K562 (cell line): ENCODE measurements at places on chromosomes 2 and 18.

- no peak for DNase-seq
Measured at GRCh38 chr2:137535897-137536296, 428.4 kb upstream of the HNMT start.

DNA sequence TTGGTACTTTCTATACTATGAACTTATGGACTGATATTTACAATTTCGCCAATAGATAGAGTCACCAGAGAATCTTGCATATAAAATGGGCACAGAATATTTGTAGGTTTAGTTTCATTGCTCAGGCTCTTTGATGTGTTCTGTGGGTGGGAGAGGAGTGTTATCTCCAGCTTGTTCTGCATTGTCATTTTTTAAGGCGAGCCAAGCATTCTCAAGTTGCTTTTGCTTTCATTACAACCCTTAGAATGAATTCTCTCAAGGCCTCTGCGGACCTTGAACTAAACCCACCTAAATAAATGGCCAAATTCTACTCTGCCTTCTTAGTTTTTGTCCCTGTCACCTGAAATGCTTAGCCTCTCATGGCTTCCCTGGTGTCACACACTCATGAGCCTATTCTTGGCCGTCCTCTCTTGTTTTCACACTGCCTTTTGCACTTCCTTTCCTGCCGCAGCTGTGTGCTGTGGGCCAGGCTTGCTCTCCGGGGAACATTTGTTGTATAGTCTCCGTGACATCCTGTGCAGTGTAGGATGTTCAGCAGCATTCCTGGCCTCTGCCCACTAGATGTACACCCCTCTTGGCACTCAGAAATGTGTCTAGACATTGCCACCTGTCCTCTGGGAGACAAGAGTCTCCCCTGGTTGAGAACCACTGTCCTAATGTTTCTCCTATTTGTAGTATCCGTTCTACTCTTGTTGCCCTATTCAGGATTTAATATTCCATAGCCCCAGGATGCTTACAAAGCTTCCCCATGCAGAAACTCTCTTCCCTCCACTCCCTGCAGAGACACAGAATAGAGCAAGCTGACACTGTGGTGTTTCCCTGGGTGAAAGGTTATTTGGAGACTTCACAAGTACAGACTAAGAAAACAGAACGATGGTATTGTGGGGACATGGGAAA is 255.6 kb downstream of the PTPRM start:
- no peak for DNase-seq

GRCh38 chr2:217988014-217988839 is 14.6 kb downstream of the TNS1 start:
- DNase-seq, result peak; percentile 62

- DNase-seq, result no peak
Measured at GRCh38 chr2:200772620-200773019, 39.1 kb upstream of the BZW1 start.

DNA sequence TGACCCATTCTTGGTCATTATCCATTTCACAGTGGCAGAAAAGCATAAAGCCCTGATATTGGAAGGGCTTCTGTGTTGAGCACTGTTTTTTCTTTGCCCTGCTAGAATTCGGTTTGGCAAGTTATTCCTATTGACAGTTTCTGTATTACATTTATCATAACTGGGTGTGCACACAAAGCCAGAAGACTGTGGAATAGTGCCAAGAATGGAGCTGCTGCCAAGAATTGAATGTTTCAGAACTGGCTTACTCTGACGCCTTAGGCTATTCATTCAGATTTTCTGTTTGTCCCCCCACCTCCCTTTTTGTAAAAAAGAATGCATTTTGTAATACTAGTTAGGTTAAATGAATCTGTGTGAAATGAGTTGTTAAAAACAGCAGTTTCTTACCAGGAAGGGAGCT is 12.7 kb downstream of the KDM3A start:
- no peak for DNase-seq

DNA sequence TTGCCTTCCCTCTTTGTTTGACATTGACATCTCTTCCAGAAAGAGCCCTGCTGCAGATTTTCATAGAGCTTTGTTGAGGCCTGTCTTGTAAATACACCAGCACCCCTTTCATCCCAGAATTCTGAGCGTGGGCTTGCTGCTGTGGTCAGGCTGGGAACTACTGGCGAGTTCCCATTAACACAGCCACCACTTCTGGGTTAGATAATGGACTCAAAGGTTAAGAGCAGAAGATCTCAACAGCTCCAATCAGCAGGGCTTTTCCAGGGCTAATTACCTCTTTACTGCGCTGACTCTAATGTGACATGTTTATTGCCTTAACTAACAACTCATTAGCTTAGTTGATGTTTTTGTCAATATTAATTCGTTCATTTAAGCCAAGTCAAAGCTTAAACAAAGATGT is 235.9 kb upstream of the BOD1L2 start:
- peak; percentile 5 for DNase-seq

GRCh38 chr2:122748552-122749011 is 993.1 kb downstream of the TSN start:
- no peak for DNase-seq

DNA sequence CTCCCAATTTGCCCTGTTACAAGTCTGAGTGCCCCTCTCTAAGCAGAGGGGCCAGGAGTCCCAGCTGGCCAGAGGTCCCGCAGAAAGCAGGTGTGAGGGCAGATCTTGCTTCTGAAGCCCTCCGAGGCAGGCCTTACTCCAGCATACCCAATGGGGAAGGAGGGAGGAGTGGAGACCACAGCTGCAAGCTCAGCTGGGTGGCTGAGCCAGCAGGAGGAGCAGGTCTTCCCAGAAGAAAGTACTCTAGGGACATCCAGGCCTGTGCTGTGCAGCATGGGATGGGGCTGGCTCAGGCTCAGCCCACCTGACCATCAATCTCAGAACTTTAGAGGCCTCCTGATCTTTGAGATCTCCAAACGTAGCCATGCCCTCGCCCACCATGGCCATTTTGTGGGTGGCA is 31.3 kb downstream of the PLB1 start:
- no peak for DNase-seq

DNA sequence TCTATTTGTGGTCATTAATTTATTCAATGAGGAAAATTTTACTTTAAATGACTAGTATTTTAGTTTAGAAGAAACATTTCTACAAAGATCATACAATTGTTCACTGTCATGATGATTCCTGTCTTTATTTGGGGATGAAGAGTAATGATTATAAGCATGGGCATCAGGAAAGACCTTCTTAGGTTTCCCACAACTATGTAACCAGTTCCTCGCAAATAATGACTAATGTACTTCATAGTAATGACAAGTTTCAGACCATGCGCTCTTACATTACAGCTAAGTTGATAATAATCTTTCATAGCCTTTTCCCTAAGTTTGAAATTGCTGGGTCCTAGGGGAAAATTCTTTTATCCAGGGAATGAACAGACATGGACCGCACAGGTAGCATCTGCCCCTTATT is 90.5 kb downstream of the MYO5B start:
- no peak for DNase-seq

DNA sequence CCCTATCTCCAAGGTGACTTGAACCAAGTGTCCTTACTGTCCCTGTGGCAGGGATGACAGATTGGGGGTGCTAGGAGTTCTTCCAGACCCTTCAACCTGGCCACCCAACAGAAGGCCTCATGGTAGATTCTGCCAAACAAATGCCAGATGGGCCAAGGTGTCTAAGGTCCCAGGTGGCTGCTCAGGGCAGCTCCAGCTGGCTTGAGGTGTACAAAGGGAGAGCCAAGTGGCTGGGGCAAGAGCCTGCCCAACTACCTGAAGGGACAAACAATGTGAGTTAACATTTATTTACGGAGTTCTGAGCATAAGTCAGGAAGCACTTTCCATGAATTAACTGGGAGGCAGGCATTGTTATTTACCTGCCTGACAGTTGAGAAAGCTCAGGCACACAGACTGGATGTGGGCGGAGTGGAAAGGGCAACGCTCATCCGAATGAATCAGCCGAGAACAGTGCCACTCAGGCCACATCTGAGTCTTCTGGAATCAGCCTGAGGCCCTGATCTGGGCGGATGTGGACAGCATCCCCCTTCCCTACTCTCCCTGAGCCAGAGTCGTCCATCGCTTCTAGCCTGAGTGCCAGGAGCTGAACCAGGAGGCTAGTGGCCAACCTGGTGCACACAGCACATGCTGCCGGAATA is 4.4 kb upstream of the KCNIP3 start:
- DNase-seq, result no peak

- DNase-seq, result no peak
Measured at GRCh38 chr2:28185153-28185552, 207.5 kb upstream of the FOSL2 start.

DNA sequence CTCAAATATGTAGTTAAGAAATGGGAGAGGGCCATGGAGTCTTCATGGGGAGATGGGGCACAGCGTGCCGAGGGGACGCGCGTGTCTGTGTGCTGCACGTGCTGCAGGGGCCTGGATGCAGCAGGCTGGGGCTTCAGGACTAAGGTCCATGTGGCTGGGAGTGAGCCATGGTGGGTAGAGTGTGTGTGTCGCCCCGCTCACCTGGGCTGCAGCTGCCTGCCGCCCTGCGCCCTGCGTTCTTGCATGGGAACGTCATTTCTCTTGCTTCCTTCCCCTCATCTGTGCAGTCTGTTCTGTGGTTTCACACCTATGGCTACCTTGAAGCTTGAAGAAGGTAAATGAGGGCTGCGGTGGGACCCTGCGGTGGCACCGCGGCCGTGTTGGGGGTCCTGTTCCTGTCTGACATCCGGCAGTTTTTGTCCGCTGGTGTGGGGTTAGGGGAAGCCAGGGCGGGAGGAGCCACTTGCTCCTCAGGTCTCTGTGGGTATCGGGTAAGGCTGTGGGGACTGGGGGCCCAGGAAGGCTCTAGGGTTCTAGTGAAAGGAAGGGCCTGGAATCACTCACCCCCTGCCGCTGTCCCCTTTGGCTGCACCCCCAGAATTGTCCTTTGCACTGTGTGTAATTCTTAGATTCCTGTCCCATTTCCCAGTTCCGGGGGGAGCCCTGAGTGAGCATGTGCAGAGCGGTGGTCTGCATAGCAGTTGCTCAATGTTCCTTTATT is 54.1 kb upstream of the HS6ST1 start:
- no peak for DNase-seq

GRCh38 chr2:8378016-8378810 is 303.6 kb upstream of the ID2 start:
- no peak for DNase-seq

- DNase-seq, result no peak
Measured at GRCh38 chr2:171084128-171084527, 76.6 kb downstream of the TLK1 start.

DNA sequence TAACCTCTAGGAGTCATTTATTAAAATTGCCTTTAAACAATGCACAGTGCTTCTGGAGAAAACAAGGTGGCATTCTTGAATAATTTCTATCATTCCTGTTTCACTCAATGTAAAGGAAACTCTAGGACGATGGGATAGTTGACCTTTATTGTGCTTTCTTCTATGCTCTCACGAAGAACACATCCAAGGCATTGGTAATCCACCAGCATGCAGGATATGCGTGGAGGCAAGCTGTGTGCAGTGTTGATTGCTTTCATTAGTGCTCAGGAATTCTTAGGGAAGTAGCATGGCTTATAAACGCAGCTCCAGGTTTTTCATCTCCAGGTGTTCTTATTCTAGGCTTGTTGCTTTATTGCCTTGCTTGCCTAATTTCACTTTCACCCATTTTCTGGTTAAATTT is 58.4 kb upstream of the CAVIN2 start:
- DNase-seq, result no peak

- DNase-seq, result no peak
Measured at GRCh38 chr18:74817576-74817975, 219.9 kb downstream of the ZNF407 start.

GRCh38 chr2:76625101-76625500 is 897.1 kb downstream of the LRRTM4 start:
- DNase-seq, result no peak

GRCh38 chr2:199261239-199261638 is 196.5 kb downstream of the SATB2 start:
- DNase-seq, result no peak

- DNase-seq, result no peak
Measured at GRCh38 chr2:10932345-10933151, 20.8 kb downstream of the KCNF1 start.

DNA sequence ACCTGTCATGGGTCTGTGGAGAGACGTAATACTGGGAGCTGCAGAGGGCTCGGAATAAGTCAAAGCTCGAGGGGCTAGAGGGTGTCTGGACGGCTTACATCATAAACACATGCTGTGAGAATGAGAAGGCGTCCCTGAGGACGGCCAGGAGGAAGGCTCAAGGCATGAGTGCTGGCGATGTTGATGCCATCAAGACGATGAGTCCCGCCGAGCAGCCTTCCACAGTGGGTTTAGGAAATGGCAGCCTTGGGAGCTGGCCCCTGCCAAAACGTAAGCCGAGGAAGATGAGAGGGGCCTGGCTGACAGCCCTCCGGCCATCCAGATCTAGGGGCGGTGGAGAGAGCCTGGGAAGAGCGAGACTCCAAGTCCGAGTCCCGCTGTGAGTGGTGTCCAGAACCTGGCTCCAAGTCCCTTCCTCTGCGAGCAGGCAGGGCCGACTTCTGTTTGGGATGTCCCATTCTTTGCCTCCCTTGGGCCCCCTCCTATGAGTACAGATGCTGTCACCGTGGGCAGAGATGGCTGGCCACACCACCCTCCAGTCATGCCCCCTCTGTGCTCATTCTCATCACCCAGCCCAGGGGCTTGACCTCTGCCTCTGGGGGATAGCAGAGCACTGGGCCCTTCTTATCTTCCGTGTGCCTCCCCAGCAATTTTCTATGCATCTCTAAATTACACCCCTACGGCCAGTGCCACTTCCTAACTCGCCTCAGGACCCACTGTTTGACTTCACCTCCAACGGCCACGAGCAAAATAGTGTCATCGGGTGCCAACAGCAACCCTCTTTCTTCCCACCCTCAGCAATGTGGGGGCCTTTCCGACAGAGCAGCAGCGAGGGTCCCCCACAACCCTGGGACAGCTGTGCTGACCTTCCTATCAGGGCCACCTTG is 175.7 kb downstream of the FAM210A start:
- no peak for DNase-seq

DNA sequence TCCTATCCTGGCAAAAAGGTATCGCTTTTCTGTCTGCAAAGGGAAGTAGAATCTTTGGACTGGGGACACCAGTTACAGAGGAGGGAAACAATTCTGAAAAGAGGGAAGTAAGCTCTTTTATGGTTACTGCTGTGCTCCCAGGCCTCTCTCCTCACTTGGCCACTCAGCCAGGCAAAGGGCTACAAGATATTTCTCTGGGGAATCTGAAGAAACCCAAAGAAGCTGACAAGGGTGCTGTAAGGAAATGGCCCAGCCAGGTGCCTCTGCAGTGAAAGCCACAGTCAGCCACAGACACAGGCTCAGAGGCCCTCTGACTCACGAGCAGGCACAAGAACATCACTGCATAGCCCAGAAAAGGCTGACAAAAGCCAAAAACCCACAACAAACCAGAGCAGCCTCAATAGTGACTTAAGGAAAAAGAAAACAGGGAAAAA is 5.8 kb downstream of the HDLBP start:
- DNase-seq, result no peak

GRCh38 chr2:234331566-234331965 is 165.3 kb downstream of the ARL4C start:
- no peak for DNase-seq
